ENCODE measurements at places on chromosomes 1 and 21.

- no peak for DNase-seq
These were observed 136.6 kb upstream of the IVNS1ABP start for GRCh38 chr1:185453496-185454192.

DNA sequence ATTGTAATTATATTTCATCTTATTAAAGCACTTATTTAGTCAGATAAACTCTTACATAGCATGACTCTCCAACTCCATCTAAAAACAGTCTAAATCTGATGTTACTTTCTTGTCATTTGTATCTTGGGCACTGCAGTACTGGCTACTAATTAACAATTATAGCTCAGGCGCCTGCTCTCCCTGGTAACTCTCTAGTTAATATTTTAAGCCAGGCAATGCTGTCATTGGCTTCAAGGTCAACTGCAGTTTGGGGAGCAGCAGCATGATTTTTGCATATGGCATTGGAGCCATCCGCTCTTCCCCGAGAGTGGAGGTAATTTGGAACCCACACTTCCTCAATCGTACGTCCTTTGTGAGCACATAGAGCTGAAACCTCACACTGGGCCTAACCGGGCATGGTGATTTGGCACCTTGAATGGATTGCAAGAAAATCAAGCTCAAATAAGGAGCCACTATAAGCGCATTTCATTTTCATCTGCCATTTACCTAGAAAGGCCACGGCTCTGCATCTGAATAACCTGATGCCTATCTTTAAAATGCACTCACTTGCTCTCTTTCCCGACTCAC lies 187.7 kb downstream of the KAZN start:
- DNase-seq: no peak

- no peak for DNase-seq
These were observed 25.0 kb downstream of the SLC37A1 start for GRCh38 chr21:42538479-42539275.

DNA sequence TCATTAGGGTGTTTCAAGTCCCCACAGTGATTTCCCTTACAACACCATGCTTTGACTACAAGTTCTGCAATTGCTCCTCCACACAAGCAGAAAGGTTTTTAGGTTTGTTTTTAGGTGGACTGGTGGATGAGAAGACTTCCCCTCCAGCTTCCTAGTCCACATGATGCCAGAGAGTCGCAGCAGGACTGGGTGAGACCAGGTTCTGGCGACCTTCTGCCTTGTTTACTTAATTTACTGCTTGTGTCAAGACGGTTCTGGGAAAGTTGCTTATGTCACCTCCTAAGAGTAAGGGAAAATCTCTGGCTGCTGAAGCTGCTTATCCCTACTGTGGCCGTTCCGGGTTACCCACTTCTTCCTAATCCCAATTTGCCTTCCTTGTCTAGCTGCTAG lies 76.4 kb downstream of the GLUL start:
- no peak for DNase-seq

DNA sequence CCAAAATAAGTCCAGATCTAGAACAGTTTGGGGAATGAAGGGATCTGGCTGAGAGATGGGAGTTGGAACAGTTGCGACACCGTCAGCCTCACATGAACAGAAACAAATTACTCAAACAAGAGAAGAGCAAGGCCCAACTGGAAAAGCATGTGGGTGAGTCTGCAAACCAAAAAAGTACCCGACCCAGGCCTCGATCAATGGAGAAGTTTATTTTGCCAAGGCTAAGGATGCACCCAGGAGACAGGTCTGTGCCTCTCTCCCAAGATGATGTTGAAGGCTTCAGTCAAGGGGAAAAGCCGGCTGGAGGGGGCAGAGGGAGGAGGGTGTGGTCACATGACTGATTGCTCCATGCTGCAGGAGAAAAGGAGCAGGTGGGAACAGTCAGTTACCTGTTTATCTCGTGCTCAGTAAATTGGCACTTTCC lies 42.3 kb downstream of the KRTAP10-1 start:
- DNase-seq: no peak

- no peak for DNase-seq
These were observed 145.3 kb upstream of the RRP15 start for GRCh38 chr1:218139761-218140160.

DNA sequence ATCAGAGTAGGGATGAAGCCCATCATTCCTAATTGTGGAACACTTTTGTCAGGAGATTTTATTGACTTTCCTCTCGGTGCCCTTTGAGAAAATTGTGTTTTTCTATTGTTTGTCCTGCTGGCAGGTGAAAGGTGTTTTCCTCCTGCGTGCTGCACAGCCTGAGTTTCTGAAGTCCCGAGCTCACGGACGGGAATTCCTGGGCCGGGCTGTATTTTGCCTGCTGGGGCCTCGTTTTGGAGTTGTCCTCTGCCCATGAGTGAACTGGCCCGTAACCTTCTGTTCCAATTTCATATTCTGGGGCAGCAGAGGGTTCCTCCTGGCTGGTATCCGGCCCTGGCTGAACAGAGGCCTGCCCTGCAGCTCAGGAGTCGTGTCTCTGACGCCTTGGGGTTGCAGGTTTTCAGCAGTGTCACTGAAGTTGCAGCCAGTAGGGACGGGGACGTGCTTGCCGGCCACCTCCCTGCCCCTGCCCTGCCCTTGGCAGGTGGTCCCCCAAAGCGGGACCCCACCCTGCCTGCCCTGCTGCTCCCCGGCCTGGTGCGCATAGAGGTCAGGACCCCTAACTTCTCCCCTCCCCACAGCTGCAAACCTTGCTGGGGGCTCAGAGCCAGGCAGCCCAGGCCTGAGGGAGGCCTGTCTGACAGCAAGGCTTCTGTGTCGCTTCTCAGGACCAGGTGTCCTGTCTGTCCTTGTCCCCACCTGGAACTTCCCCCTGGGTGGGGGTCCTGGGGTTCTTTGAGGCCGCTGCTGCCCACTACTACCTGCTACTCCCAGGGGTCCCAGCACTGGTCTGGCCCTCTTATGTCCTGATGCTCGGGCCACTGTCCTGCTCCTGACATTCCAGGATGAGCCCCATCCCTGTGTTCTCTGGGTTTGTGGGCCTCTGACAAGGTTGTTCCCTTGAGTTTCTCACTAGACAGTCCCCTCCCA lies 49.0 kb downstream of the SLX9 start:
- no peak for DNase-seq

DNA sequence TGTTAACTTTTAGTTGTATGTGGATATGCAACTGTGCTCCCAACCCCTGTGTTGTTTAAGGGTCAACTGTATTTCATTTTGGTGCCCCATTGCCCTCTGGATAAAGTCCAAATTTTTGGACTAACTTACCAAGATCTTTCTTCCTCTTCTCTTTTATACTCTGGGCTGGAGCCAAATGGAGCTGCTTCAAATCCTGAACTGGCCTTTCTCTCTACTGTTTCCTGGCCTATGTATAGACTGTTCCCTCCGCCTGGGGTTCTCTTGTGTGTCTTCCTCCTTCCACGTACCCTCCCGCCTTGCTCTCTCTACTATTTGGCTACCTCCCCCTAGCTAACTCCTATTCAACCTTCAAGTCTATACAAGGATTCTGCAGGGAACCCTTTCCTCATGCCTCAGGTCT lies 8.4 kb upstream of the CDC14A start:
- no peak for DNase-seq

- DNase-seq: no peak
These were observed 3.4 kb downstream of the IGSF21 start for GRCh38 chr1:18110968-18111367.

GRCh38 chr1:247241691-247242090 lies 14.2 kb upstream of the VN1R5 start:
- peak; percentile 29 for DNase-seq

GRCh38 chr1:169479363-169480066 lies 6.2 kb downstream of the SLC19A2 start:
- no peak for DNase-seq

DNA sequence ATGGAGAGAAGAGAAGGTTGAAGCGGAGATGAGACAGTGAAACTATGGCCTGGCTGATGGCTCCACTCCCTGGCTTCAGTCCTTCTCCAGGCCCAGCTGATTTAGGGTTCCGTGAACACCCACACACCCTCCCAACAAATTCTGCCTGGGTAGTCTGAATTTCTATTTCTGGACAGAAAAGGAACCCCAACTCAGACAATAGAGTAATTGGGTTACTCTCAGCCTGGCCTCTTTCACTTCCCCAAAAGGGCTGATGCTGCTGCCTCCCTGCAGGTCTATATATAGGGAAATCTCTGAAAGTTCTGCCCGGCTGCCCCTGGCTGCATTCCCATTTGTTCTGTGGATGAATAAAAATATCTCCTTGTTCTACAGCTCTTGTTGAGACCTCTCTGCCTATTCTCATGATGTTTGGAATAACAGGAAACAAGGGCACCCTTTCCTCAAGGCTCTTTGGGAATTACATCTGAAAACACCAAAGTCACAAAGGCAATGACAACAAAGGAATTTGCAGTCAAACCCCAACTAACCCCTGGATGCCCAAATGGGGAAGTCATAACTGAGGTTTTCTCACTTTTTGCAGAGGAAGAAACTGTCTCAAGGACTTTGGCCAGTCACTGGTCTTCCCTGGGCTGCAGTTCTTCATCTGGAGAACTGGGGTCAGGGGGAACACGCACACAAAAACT lies 11.4 kb upstream of the ZSCAN20 start:
- peak; percentile 83 for DNase-seq

DNA sequence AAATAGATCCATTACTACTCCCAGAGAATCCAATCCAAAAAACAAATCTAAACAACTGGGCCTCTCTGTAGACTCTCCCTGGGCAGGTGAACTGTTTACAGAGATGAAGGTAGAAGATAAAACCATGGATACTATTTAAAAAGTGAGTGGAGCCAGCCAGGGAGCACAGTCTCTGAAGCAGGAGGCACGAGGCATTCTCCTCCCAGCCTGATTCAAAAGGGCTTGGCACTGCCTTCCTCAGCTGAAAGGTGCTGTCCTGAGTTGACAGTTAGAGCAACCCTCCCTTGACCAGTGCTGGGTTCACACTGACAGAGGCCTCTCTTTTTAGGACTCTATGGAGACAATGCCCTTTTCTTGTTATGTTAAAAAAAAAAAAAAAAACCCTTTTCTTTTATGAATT lies 36.8 kb downstream of the HENMT1 start:
- DNase-seq: no peak

- DNase-seq: no peak
These were observed 22.2 kb upstream of the ZNF678 start for GRCh38 chr1:227541129-227541528.

DNA sequence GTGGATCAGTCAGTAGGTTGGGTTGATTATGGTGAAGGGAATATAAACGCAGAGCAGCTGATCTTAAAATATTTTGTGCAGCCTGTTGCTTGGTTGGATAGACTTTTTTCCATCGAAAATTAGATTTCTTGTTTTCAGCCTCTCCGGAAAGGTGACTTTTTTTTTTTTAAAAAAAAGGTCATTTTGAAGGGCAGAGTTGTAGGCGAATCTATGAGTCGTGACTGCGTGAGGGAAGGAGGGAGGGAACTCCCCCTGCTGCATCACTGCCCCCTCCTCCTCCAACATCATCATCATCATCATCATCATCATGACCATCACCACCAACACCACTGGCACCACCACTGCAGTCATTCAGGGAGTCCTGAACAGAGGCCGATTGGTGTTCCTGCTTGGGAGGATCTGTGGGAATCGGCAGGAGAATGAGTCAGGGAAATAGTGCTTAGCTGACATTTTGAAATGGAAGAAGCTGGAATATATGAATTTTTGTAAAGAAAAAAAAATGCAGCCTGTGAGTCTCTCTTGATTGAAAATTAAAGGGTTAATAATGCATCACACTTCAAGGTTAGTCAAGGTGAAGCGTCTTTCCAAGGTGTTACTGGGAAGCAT lies 1.2 kb downstream of the ATP1B1 start:
- peak; percentile 88 for DNase-seq

- DNase-seq: no peak
These were observed 76.4 kb upstream of the DSCAM start for GRCh38 chr21:40923407-40923806.

DNA sequence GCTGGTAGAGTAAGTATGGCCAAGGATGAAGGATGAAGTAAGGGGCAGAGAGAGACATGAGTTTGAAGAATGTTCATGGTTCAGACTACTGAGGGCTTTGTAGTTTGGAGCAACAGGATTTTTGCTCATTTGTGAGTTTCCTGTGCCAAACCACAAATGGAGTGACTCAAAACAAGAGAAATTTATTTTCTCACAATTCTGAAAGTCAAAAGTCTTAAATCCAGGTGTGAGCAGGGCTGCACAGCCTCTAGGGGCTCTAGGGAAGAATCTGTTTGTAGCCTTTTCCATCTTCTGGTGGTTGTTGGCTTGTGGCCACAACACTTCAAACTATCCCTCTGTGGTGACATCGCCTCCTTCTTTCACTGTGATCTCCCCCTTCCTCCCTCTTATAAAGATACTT lies 58.9 kb downstream of the RHOU start:
- no peak for DNase-seq

GRCh38 chr21:29114765-29115500 lies 15.5 kb upstream of the MAP3K7CL start:
- no peak for DNase-seq

DNA sequence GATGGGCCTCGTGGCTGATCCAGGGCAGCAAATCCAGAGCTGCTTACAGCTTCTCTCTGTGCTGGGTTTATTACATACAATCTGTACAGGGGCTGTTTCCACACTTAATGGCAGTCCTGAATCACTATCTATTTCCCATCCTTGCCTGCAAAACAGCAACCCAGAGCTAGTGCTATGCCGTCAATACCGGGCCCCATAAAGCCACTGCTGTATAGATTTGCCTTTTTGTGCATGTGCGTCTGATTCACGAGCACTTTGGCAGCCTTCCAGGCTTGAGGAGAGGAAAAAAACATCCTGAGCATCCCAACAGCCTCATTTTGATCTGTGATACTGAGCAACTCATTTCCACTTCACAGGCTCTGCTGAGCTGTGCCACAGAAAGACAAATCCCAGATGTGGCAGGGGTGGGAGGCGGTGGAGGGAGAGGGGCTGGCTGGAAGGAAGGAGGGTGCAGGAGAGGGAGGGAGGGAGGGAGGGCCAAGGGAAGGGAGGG lies 65.2 kb upstream of the TARBP1 start:
- DNase-seq: peak; percentile 85

DNA sequence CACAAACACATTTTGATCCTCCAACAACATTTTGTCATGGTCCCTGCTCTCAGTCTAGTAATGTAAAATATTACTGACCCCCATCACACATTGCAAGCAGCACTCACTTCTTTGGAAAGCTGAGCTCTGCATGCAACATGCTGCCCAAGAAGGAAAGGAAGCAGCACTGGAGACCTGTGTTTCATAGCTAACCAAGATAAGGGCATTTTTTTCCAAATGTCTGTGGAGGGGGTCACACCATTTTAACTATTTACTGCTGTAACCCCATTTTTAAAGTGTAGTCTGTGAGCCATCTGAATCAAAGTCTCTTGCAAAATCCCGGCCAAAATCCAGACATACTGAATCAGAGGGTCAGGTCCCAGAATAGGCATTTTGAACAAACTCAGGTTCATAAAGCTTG lies 4.5 kb upstream of the RASSF5 start:
- no peak for DNase-seq

Data from suppressor macrophage treated with lipopolysaccharide for 4 hours (primary cell).